Endothelial cell (in vitro differentiated cells): ENCODE measurements at places on chromosomes 5 and 9. TPM values are rescaled to one million over a fixed set of nuclear protein-coding genes. Genes with fewer than 3 reads are reported as not detected.

DNA sequence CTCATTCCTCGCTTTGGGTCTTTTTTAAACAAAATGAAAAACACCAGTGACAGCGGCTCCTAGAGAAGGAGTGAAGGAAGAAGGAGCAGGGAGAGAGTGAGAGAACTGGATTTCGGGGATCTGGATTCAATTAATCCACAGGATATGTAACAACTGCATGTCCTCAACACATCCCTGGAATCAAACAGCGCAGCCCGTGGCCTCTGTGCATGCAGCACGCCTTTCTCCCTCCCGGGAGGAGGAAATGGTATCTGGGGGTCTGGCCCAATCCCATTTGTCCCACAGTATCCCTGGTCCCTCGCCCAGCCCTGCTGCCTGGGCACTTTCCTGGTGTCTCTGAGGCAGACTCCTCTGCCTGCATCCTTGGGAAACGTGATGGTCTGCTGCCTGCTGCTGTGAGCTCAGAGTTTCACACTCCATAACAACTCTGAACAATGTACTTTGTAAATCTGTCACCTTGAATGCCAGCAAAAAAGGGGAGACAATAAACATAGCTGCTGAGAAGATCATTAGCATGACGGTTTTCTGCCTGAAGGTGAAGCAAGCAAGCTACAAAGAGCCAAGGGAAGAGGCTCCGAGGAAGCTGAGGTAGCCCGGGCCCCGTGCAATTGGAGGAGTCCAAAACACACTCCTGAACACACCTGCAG is 56.1 kb downstream of the PTCH1 start:
- no peak for DNase-seq
- peaks cover 7% of the 10 kb centered on the region for H3K27me3 ChIP-seq
- peaks cover 36% of the 10 kb centered on the region for H3K4me1 ChIP-seq
- H3K4me3 ChIP-seq, result no peak overlapping the region
- H3K27ac ChIP-seq, result no peak overlapping the region

DNA sequence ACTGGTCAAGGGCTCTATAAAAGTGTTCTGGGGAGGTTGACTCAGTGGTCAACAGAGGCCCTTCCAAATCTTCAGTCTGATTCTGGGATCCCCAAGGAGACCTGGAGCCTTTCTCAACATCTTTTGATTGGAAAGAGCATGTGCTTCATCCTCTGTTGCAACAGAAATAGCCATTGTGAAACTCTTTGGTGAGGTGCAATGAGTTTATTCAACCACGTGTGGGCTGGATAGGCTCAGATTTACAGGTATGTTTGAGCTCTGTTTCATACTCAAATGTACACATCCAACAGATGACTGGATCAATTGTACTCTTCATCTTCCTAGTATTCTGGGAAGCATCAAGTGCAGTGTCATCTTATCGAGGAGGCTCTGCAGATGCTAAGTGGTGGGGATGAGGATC is 60.5 kb downstream of the CTSL start:
- H3K36me3 ChIP-seq, result no peaks in the 10 kb centered on the region
- no peaks in the 10 kb centered on the region for H3K27me3 ChIP-seq
- H3K27ac ChIP-seq, result no peak overlapping the region

DNA sequence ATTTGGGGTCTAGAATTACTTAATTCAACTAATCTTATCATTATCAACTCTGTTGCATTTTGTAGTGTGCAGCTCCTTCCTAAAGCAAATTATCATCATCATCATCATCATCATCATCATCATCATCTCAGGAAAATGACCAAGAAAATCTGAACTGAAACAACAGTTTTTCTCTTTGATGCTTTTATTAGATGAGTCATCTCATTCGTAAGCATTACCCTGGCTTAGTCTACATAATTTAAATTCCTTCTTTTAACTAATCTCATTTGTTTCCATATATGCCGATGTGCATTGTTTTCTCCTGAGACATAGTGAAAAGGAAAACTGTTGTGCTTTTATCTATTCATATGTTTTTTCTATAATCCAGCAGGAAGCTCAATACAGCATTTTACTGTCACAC is 173.0 kb upstream of the PDE4D start:
- H3K4me3 ChIP-seq, result no peak overlapping the region
- no peak for DNase-seq
- H3K36me3 ChIP-seq, result no peaks in the 10 kb centered on the region
- H3K27ac ChIP-seq, result no peak overlapping the region

DNA sequence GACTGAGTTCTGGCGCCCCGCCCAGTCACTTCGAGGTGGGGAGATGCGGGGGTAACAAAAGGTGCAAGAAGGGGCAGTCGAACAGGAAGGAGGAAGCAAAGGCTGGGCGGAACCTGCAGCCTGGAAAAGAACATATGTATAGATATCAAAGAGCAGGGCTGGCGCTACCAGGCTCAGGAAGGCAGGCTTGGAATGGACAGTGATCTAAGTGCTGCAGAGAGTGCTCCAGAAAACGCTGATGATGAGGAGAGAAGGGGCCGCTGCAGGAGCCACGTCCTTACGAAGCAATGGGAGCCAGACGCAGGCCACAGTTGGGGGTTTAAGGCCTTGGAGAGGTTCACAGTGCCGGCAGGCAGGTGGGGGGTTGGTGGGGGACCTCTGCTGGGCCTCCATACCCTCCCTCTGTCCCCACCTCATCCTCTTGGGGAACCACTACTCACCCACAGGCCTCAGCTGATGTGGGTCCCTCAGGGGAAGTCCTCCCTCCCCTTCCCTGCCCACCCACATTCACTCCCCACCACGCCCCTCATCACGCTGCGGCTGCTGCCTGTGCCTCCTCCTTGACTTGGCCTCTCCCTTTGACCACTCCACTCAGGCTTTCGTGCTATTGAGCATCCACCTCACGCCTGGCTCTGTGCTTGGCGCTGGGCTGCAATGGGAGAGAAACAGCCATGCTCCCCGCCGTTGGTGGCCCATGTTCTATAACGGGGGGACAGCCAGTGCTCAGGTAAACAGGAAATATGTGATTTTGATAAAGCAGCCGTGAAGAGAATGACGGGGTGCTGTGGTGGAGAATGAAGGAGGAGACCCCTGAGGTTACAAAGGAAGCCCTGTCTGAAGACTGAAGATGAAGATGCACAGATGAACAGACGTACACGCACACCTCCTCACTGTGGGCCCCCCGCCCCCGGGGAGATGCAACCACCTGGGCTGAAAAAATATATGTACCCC is 40.5 kb upstream of the RPL26L1 start:
- H3K4me1 ChIP-seq, result peaks cover 4% of the 10 kb centered on the region
- no peak for DNase-seq
- H3K27me3 ChIP-seq, result peaks cover 4% of the 10 kb centered on the region
- peaks cover 14% of the 10 kb centered on the region for H3K36me3 ChIP-seq
- H3K27ac ChIP-seq, result no peak overlapping the region

- H3K4me1 ChIP-seq, result no peaks in the 10 kb centered on the region
- no peak for DNase-seq
- no peaks in the 10 kb centered on the region for H3K27me3 ChIP-seq
- H3K36me3 ChIP-seq, result peaks cover 7% of the 10 kb centered on the region
These were observed 173.0 kb downstream of the GIN1 start for GRCh38 chr5:102946971-102947370.

GRCh38 chr9:134592018-134592818 is 49.4 kb upstream of the COL5A1 start:
- H3K4me3 ChIP-seq, result no peak overlapping the region
- H3K27me3 ChIP-seq, result peaks cover 9% of the 10 kb centered on the region
- H3K4me1 ChIP-seq, result no peaks in the 10 kb centered on the region

DNA sequence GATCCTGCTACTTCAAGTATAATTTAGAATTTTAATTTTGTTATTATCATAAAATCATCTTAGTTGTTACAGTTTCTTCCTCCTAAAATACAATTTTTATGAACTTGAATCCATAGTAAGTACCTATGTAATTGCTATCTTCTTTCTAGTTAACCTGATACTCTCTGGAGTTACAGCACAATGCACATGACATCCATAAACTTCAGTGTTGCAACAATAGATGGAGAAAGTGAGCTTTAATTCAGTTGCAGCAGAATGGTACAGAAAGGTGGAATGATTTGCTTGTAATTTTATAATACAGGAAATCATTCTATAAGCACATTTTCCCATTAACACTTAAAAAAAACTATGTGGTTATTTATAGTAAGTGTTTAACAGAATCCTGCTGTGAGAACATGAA is 372.0 kb downstream of the CDH9 start:
- H3K27me3 ChIP-seq, result no peaks in the 10 kb centered on the region
- no peak overlapping the region for H3K4me3 ChIP-seq
- H3K4me1 ChIP-seq, result no peaks in the 10 kb centered on the region
- DNase-seq, result no peak
- H3K36me3 ChIP-seq, result no peaks in the 10 kb centered on the region

DNA sequence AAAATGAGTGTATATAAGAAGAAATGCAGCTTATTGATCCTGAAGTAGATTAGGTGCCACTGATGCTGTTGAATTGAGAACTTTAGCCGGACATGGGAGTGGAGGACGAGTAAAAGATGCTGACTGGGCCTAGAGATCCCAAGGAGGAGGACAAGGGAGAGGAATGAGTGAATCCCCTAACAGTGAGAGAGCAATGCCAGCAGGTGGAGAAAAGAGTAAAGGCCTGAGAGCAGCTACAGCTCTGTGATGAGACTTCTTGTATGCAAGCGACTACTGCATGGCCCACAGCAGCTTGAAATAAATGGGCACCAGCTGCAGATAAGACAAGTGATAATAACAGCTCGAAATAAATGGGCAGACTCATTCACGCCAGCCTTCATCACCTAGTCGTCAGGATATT is 44.5 kb upstream of the JMY start:
- no peak overlapping the region for H3K27ac ChIP-seq
- H3K36me3 ChIP-seq, result no peaks in the 10 kb centered on the region
- H3K4me1 ChIP-seq, result no peaks in the 10 kb centered on the region
- DNase-seq, result no peak
- peaks cover 4% of the 10 kb centered on the region for H3K27me3 ChIP-seq

DNA sequence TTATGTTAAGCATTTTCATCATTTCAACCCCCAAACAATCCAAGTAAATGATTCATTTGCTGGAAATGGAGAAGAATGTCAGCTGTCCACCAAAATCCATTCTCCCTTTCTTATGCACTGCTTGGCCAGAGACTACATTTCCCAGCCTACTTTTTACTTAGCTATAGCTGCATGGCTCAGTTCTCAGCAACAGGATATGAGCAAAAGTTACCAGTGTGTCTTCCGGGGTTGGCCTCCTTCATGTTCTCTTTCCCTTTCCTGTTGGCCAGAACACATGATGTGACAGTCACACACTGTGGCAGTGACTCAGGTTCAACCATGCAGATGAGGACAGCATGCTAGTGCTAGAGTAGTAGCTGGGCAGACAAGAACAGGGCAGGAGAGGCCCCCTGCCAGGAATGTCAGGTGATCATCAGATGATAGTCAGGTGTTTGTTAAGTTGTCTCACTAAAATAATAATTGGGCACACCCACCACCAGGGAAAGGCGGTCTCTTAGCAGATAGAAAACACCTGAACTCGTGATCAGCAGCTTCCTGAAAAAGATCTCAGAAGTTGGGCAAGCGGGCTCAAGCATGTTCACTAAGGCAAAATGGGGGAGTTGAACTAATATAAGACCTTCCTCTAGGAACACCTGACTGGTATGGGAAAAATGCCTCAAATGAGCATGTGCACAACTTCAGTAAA is 12.2 kb downstream of the GPR150 start:
- peaks cover 3% of the 10 kb centered on the region for H3K4me1 ChIP-seq
- H3K27me3 ChIP-seq, result peaks cover 3% of the 10 kb centered on the region
- no peak overlapping the region for H3K4me3 ChIP-seq
- no peak for DNase-seq

DNA sequence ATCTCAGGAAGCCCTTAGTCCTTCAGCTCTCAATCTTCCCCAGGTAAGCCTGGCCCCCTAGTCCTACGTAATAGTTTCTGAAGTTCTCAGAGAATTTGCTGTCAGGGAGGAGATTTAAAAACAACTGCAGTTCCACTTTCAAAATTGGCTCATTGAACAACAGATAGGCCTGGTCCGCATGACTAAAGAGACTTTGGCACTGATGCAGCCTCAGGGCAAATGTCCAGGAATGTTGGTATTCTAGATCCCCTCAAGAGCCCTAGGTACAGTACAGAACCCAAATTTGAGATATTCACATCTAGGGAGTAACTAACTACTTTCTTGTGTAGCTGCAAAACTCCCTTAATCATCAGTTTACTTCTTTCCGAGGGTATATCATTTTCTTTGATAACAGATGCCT is 162.8 kb downstream of the GABRG2 start:
- no peak overlapping the region for H3K27ac ChIP-seq
- H3K27me3 ChIP-seq, result peaks cover 5% of the 10 kb centered on the region
- H3K4me1 ChIP-seq, result no peaks in the 10 kb centered on the region
- no peaks in the 10 kb centered on the region for H3K36me3 ChIP-seq

DNA sequence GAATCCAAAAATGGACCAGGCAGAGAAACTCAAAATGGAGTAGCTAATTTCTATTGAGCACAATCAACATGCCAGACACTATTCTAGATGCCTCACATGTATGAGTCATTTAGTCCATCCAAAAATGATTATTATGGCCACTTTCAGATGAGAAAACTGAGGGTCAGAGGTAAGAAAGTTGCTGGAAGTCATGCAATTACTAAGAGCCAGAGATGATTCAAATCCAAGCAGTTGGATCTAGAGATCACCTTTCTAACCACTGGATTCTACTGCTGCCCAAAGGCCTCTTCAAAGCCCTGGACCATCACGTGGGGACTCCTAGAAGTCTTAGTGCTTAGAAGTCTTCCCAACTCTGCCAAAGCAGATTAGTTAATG is 51.8 kb upstream of the HMHB1 start:
- no peaks in the 10 kb centered on the region for H3K27me3 ChIP-seq
- no peaks in the 10 kb centered on the region for H3K36me3 ChIP-seq
- H3K4me3 ChIP-seq, result no peak overlapping the region
- peaks cover 4% of the 10 kb centered on the region for H3K4me1 ChIP-seq
- no peak overlapping the region for H3K27ac ChIP-seq
- DNase-seq, result no peak

DNA sequence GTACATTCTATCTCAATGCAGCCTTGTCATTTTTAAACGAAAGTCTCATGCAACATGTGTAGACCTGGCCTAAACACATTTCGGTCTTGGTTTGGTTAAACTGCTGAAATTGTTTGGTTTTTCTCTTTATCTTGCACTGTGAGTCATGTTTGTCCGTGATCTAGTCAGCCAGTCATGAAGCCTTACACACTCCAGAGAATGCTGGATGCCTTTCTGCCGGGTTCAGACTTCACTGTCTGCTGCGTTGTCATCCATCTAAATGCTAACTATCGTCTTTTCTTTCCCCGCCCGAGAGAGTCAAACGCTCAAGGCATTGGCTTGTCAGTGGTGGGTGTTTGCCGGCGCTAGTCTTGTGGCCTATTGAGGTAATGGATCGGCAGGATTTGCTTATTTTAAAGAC is 1194.6 kb upstream of the WWC1 start:
- no peak overlapping the region for H3K4me3 ChIP-seq
- DNase-seq, result no peak
- no peaks in the 10 kb centered on the region for H3K36me3 ChIP-seq
- H3K27ac ChIP-seq, result no peak overlapping the region
- H3K4me1 ChIP-seq, result no peaks in the 10 kb centered on the region

The PPP3R2 gene
- 2.2 TPM for total RNA-seq

The SPEF2 gene
- 3.4 TPM for total RNA-seq

The ELOVL7 gene
- 4.4 TPM for total RNA-seq

The C9orf152 gene
- not detected for total RNA-seq

The LRRC70 gene
- 35.0 TPM for total RNA-seq

The FAM151B gene
- total RNA-seq, result 2.1 TPM

The RNF183 gene
- not detected for total RNA-seq
